ENCODE measurements at places on chromosomes 5 and 9.

DNA sequence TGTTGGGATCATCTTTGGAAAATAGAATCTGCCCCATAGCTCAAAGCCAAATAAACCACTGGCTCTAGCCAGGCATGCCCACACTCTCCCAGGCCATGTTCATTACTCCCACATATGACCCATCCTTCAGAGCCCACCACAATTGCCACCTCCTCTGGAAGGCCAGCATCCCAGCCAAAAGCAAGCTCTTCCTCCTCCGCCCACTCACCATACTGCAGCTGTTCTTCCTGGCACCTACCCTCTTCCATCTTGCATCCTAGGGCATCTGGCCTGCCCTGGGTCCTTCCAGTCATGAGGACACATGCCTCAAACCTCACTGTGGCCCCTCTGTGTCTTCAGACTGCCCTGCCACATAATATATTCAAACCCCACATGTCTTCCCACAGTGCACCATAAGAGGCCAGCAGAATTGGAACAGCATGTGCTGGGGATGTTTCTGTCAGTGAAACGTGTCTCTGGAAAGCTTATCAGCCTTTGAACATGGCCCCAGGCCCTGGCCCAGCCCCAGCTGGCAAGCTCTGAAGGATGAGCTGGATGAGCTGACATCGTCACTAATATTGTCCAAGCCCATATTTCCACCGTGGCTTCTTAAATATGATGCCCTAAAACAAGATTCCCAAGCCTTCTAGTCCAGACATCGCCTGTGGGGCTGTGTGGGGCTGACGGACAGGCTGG lies 230.8 kb downstream of the AGTPBP1 start:
- DNase-seq = no peak

DNA sequence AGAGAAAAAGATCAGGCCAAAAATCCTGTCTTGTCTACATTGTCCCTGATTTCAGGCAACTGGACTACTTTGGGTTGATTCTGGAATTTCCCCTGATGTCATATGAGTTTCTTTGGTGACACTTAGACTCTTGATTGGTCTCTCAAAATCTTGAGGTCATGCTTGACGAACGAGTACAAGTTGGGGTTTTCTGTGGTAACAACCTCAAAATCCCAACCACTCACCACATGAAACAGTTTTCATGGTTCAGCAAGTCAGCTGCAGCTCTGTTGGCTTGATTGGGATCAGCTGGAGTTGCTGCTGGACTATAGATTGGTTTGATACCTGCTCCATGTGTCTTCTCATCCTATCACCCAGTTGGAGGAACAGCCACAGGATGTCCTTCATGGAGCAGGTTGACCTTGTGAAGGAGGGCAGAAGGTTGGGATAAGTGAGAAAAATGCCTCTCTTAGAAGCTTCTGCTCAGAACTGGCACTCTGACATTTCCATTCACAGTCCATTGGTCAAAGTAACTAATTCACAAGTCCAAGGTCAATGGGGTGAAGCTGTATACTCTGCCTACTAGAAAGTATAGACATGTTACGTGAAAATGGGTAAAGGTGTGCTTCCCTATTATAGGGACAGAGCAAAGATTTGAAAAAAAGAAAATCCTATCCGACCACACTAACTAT lies 284.5 kb downstream of the SH3GL2 start:
- DNase-seq = no peak

GRCh38 chr5:35853631-35854030 lies 3.1 kb upstream of the IL7R start:
- no peak for DNase-seq

- DNase-seq = no peak
These were observed 30.0 kb upstream of the FGD3 start for GRCh38 chr9:92917176-92917800.

GRCh38 chr5:150612905-150613670 lies 27.4 kb upstream of the SYNPO start:
- DNase-seq = no peak

DNA sequence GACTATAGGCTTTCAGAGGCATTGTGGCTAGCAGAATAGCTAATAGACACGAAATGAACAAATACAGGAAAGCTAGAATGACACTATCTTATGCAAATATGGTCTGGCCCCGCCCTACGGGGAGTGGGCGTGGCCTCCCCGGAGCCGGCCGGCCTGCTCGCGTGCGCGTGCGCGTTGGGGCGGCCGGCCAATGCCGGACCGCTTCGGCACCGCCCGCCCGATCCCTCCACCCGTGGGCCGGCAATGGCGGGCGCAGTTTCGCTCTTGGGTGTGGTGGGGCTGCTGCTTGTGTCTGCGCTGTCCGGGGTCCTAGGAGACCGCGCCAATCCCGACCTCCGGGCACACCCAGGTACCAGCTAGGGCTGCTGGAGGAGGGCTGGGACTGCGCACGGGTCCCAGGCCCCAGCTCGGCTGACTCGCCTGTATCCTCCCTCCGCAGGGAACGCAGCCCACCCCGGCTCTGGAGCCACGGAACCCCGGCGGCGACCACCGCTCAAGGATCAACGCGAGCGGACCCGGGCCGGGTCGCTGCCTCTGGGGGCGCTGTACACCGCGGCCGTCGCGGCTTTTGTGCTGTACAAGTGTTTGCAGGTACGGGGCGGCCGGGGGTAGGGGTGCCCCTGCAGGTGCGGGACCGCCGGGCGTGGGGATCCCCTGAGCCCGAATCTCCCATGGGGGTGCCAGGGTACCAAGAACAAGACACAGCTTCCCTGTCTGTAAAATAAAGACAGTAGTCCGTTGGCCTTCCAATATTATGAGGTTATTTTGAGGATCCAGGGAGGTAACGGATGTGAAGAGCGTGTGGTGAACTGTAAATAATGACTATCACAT lies at the start of gene CCDC107:
Gene CCDC107, plus strand, starts transcription at position 156 of the 831 bp plus-strand sequence. Its CDS starts 88 bp downstream, at position 244.
- peak; percentile 98 for DNase-seq

GRCh38 chr9:26502311-26502710 lies 390.3 kb downstream of the CAAP1 start:
- no peak for DNase-seq

- DNase-seq = no peak
These were observed 644.8 kb downstream of the EFNA5 start for GRCh38 chr5:107025712-107026497.

DNA sequence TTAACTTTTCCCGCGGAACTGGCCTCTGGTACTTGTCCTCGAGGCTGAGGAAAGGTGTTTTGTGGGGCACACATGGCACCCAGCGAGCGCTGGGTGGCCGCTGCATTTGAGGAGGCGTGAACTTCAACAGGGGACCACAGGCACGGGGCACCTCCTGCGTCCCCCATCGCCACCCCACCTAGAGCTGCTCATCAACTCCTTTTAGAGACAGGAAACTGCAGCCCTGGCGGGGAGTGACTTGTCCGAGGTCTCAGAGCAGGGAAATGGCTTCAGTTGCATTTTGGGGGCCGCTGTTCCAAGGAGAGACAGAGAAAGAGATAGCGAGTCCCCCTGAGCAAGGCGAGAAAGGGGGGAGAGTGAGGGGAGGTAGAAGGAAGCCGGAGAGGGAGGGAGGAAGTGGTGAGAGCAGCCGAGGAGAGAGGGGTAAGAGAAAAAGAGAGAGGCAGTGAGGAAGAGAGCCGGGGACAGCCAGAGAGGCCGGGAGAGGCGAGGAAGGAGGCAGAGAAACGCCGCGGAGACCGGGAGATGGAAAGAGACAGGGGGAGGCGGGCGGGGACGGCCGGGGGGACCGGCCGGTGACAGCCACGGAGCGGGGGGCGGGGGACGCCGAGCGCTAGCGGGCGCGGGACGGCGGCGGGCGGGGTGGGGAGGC lies 12.5 kb upstream of the LHX2 start:
- DNase-seq = peak; percentile 67

DNA sequence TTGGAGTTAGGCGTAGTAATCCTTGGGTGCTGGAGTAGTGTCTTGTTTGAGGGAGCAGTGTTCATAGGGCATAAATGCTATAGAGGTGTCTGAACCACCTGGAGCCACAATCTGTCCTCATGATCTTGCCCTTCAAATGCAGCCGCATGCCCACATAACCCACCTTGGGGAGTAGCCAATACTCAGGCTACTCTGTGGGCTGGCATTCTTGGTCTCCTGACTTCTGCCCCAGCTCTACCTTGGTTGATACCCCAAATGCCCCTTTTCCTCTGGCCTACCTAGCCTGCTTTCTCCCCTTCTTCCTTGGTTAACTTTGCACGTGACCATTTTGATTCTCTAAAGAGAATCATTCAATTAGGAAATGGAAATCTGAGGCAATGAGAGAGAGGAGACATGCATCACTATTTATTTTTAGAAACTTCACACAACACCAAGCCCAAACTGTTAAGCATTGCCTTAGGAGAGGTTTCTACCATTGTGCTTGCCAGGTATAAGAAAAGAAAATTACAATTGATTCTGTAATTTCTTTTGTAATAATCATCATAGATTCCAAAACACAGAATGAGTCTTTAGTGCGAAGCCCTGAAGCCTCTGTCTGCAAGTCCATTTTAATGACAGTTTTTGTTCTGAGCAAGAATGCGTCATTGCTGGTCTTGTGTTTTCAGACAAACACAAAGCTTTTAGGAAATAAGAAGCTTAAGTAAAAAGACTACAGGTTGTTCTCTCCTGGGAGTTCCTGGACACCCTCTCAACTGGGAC lies 135.2 kb downstream of the C9orf152 start:
- no peak for DNase-seq

GRCh38 chr5:125559296-125559695 lies 812.9 kb upstream of the ZNF608 start:
- no peak for DNase-seq

DNA sequence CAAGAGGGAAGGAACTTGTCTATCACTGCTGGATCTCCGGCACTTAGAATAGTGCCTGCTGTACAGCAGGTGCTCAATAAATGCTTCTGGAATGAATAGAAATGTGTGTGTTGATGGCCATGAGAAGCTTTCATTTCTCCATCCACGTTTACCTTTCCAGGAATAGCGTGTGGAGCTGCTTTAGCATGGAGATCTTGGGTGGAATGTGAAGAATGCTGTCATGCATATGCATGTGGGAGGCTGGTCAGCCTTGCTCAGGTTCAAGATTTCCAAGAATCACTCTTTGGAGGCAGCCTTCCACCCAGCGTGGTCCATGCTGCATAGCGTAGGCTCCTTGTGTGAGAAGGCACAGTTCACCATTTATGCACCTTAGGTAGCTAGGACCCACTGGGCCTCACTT lies 19.2 kb downstream of the COL15A1 start:
- no peak for DNase-seq

DNA sequence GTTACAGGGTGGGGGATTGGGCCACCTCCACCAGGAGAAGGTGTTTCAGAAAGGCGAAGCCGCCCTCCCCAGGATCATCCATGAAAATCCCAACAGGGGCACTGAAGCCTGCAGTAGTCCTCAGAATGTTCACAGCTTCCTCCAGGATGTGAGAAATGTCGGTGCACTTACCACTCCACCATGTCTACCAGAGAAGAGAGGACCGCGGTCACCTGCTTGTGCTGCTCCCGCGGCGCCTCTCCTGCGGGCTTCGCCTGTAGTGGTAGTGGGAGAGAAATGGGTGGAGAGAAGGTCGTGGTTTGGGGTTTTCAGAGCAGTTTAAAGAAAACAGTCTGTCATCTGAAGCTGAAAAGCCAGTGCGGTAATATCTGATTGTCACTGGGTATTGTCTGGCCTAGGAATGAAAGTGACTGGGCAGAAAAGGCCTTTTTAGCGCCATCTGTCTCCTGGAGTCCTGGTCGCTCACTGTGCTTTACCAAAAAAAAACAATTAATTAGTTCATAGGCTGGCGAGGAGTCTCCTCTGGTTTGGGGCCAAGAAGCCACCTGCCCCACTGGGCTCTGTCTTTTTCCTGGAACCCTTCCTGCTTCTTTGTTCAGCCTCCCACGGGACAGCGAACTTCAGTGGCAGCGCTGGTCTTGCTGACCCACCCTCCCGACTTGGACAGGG lies 23.0 kb upstream of the PPP1R26 start:
- DNase-seq = no peak

GRCh38 chr9:116928289-116928688 lies 241.2 kb downstream of the TRIM32 start:
- DNase-seq = no peak

DNA sequence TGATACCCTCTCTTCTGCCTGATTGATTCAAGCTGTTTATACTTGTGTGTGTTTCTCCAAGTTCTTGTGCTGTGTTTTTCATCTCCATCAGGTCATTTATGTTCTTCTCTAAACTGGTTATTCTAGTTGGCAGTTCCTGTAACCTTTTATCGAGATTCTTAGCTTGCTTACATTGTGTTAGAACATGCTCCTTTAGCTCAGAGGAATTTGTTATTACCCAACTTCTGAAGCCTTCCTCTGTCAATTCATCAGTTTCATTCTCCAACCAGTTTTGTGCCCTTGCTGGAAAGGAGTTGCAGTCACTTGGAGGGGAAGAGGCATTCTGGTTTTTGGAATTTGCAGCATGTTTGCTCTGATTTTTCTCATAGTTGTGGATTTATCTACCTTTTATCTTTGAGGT lies 126.2 kb upstream of the FTMT start:
- peak; percentile 27 for DNase-seq

DNA sequence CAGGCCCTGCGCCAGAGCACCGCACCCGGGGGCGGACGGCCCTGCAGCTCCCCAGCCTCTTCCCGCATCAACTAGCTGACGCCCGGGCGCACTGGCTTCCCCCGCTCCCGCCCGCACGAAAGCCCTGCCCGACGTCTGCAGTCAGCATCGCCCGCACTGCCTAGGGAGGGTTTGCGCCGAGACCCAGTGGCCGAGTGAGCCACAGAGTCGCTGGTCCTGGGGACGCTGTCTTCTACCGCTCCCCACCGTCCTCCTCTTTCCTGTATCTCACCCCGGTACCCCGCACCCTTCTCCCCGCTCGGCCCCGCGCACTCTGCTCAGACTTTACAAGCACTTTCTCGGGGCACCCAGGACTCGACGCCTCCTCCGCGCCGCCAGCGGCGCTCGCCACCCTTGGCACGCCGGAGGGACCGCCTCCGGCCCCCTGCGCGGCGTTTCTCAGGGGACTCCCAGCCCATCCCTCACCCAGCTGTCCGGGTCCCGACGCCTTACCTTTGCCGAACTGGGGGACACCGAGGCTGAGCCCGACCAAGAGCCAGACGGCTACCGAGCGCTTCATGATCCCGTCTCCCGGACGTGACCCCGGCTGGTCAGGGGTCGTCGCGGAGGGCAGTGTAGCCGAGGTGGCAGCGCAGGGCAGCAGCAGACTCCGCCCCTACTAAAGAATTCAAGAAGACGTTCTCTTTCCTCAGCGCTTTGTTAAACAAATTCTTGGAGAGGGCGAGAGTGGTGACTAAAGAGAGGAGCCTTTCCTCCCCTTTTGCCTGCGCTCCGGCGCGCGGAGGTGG lies 670 bp downstream of the EDIL3 start:
- DNase-seq = peak; percentile 87

DNA sequence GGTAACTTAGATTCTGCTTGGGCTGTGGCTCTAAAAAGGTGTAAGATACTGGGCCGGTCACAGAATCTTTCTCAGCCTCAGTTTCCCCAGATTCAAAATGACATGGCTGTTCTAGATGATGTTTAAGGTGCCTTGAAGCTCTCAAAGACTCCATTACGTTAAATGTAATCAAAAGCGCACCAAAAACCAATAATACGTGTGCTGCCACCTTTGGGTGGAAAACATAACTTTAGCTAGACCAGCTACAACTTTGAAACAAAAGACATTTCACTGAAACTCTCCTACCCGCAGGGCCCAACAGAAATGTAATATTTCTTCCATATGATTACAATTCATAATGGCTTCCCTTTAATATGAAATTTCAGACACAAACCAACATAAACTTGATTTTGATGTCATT lies 35.0 kb upstream of the PCSK5 start:
- DNase-seq = peak; percentile 41

- peak; percentile 74 for DNase-seq
These were observed 38.8 kb downstream of the RASGEF1C start for GRCh38 chr5:180170106-180170809.
